ENCODE measurements at places on chromosomes 7 and 10. TPM values are rescaled to one million over a fixed set of nuclear protein-coding genes. Genes with fewer than 3 reads are reported as not detected.

The SPRN gene
- 0.33 TPM for total RNA-seq

- no peak for DNase-seq
These were observed 31.4 kb downstream of the LRMDA start for GRCh38 chr10:75462865-75463264.

The ARHGEF5 gene
- 1.3 TPM for total RNA-seq

DNA sequence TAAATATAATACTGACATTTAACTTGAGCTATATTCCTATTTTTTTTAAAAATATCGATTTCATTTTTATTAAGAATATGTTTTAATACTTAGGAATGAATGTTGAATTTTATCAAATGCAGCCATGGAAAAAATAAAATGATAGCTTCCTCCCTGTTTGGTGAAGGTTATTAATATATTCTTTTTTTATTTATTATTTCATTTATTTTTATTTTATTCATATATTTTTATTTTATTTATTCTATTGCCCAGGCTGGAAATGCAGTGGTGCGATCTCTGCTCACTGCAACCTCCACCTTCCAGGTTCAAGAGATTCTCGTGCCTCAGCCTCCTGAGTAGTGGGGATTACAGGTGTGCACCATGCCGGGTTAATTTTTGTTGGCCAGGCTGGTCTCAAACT lies 160.2 kb downstream of the PKD1L1 start:
- no peak for DNase-seq

GRCh38 chr7:3974329-3974728 lies 673.3 kb downstream of the SDK1 start:
- no peak for DNase-seq

The GPR146 gene
- 11.2 TPM for total RNA-seq

- no peak for DNase-seq
These were observed 17.4 kb upstream of the ATOH7 start for GRCh38 chr10:68249297-68249696.

The TRPV5 gene
- not detected for total RNA-seq

DNA sequence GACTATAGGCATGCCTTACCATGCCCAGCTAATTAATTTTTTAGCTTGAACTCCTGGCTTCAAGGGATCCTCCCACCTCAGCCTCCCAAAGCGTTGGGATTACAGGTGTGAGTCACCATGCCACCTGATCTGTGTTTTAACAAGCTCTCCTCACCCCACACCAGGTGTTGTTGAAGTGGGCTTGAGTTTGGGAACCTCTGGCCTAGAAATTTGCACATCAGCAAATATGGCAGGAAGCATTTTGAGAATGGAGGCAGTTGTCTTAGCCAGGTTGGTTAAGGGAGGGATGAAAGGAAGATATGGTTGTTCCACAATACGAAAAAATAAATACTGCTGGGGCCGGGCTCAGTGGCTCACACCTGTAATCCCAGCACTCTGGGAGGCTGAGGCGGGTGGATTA lies 433.1 kb downstream of the TYW1 start:
- no peak for DNase-seq

- no peak for DNase-seq
These were observed 103.5 kb downstream of the ADARB2 start for GRCh38 chr10:1633783-1634182.

DNA sequence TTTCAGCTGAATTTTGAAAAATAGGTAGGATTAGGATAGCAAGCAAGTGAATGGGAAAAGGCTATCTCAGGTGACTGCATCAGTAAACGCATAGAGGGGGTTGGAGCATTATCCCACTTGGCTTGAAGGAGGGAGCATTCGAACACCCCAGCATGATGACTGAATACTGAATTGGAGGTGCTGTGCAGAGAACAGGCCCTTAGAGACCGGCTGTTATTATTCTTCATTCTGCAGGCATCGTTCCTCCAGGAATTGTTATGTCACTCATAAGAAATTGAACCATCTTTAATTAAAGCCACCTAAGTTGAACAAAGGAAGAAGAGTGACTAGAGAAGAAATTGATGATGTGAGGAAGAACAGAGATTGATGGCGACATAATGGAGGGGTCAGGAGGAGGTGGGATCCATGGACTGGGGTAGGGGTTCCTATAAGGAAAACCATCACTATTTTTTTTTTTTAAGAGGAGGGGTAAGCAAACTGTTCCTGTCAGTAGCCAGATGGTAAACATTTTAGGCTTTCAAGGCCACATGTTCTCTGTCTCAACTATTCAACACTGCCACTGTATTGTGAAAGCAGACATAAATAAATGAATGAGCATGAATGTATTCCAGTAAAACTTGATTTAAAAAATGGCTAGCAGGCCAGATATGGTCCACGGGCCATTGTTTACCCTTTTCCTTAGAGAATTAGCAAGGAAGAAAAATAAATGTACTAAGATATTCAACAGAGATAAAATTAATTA lies 264.7 kb upstream of the TAC1 start:
- no peak for DNase-seq

GRCh38 chr7:84971360-84971759 lies 215.5 kb downstream of the SEMA3D start:
- DNase-seq: peak; percentile 22

The EBF3 gene
- 2.2 TPM for total RNA-seq

GRCh38 chr7:116949941-116950801 lies 3.1 kb upstream of the ST7 start:
- no peak for DNase-seq

DNA sequence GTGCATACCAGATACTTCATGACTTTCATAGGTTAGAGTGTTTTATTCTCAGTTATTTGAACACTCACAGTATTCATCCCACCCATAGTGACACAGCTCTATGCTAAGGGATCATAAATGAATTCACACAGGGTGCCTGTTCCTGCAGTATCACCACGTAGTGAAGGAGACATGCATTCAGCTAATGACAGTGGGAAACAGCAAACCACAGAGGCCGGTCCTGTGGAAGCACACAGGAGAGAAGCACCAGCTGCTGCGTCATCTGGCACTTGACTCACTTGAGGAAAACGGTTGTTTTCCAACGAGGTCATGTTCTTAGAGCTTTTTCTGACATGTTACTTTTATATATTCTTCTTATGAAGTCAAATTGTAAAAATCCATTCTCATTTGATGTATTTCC lies 73.0 kb downstream of the UBE3C start:
- peak; percentile 72 for DNase-seq

DNA sequence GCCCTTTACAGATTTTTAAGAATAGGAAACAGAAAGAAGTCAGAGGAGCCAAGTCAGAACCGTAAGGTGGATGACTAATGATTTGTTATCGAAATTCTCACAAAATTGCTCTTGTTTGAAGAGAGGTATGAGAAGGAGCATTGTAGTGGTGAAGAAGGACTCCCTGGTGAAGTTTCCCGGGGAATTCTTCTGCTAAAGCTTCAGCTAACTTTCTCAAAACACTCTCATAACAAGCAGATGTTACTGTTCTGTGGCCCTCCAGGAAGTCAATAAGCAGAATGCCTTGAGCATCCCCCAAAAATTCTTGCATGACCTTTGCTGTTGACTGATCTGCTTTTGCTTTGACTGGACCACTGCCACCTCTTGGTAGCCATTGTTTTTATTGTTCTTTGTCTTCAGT lies 152.9 kb downstream of the HGF start:
- DNase-seq: peak; percentile 76

- DNase-seq: no peak
These were observed 174.6 kb upstream of the ITGB1 start for GRCh38 chr10:33132626-33133025.

GRCh38 chr7:323410-323809 lies 33.4 kb downstream of the FOXL3 start:
- no peak for DNase-seq

GRCh38 chr7:77825131-77825530 lies 26.6 kb downstream of the PHTF2 start:
- no peak for DNase-seq

- no peak for DNase-seq
These were observed 26.5 kb downstream of the LMTK2 start for GRCh38 chr7:98133181-98133580.

DNA sequence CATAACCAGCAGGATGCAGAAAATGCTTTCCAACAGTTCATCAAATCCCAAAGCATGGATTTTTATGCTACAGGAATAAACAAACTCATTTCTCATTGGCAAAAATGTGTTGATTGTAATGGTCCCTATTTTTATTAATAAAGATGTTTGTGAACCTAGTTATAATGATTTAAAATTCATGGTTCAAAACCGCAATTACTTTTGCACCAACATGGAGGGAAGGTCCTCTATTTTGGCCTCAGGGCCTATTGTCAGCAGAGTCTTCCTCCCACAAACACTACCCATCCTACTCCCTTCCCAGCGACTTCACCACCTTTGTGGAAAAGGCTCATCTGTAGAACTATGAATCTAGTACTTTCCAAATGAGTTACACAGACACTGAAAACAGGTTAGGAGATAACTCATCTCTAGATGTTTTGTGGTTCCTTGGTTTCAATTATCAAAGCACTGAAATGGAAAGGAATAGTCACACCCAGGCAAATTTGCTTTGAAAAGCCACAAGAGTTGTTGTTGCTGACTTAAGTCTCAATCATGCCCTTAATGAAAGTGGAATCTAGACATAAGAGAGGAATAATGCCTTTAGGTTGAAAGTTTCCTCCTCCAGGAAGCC lies 59.4 kb upstream of the FRMD4A start:
- DNase-seq: no peak

- DNase-seq: no peak
These were observed 7.9 kb upstream of the MYL7 start for GRCh38 chr7:44148961-44149536.

DNA sequence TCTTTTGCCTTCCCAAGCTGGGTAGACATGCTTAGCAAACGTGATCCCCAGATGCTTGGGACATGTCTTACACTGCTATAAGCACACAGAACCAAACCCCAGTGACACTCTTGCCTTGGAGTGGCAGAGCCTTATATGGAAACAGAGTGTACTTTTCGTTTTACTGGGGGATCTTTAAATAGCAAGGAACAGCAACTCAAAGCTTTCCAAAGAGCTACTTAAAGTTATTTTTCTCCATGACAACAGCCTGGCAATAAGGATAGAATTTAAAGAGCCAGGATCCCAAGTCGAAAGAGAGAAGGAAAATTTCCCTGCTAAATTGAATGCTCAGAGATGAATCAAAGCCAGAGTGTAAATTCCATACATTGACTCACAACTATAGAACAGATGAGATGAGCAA lies 67.8 kb downstream of the ZNF365 start:
- peak; percentile 64 for DNase-seq

The TAS2R41 gene
- total RNA-seq: not detected

GRCh38 chr7:27172315-27172774 lies 1.8 kb downstream of the HOXA10 start:
- DNase-seq: no peak

The SEMA3E gene
- total RNA-seq: 0.92 TPM

DNA sequence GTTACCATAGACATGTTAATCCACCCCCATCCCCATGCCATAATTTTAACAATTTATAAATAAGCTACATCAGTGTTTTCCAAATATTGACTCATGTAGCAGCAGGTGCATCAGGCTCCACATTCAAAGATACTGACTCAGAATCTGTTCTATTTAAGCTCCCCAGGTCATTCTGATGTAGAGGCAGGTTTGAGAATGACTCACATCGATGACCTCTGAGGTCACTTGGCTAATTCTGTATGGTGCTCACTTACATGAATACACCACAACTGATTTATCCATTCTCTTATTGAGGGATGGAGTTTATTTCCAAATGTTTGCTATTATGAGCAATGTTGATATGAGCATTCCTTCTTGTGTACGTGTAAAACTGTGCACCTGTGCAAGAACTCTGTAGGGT lies 1159.0 kb downstream of the TYW1 start:
- DNase-seq: no peak

DNA sequence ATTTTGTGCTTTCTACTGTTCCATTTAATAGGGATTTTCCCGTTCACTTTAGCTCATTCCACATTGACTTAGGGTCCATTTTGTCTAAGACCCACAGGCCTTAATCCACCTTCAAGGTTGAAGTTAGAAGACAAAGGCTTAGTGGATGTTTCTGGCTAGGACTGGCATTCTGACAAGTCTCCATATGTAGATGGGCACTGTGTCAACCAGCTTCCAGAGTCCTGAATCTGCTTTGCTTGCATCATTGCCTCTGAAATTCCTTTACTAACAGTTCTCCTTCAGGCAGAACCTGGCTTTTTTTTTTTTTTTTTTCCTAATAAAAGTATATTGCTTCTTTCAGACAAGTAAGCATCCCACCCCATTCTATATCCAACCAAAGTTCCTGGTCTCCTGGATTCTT lies 69.6 kb upstream of the PDCD4 start:
- peak; percentile 80 for DNase-seq

The PRSS2 gene
- total RNA-seq: not detected

- DNase-seq: no peak
These were observed 58.5 kb downstream of the BLNK start for GRCh38 chr10:96212911-96213310.

All from cardiac muscle cell (in vitro differentiated cells and primary cell).